ENCODE measurements at places on chromosomes 6 and 20.

- no peak for DNase-seq
These were observed 5.7 kb upstream of the KCNK15 start for GRCh38 chr20:44739942-44740341.

GRCh38 chr6:33199687-33200218 is 712 bp downstream of the RXRB start:
- no peak for DNase-seq

- DNase-seq, result no peak
These were observed 484.3 kb downstream of the DHX35 start for GRCh38 chr20:39446397-39446796.

- no peak for DNase-seq
These were observed 9.8 kb upstream of the ELOVL5 start for GRCh38 chr6:53358440-53359094.

DNA sequence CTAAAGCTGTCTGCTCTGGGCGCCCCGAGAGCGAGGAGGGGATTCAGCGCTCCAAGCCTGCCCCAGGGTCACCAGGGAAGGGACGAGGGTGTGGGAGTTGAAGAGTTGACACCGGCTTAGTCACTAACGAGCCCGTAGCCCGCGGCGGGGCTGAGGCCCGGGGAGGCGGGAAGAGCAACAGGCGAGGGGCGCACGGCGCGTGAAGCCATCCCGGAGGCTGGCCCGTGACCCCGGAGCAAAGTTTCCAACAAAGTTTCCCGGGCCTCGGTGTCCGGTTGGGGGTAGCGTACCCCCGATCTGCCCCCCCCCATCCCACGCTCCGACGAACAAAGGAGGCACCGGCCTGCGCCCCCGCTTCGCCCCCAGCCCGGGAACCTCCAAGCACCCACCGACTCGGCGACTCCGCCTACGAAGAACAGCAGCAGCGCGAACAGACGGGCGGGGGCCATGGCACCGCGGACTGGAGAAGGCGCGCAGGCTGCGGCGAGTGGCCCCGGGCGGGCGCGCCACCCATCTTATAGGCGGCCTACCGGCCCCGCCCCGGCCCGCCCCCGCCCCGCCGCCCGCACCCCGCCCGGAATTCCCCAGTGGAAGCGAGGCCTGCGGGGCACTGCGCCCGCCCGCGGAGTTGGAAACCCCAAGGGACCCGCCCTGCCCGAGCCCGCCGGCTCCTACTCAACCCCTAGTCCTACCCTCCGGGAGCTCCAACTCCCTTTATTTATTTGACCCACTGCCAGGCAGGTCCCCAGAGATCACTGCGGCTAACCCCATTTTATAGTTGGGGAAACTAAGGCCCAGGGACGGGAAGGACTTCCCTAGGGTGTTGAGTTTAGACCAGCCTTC is at the start of gene SDC4:
SDC4 (minus strand) TSS at position 489 of the 843 bp plus-strand sequence; CDS start at position 449, 40 bp downstream.
- DNase-seq, result peak; percentile 95

DNA sequence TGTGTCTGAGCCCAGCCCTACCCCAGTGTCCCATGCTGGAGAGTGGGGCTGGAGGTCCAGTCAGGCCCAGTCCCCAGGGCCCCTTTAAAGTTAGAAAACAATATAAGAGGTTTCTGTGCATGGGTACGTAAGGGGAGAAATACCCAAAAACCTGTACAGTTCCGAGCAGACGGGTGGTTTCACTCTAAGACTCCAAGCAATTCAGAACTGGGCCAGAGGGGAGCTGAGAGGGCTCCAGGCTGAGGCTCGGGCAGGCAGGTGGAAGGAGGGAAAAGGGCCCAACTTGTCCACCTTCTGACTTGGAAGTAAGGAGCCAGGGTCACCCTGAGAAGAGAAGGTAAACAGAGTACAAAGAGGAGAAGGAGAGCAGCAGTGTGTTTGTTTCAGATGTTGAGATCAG is 296.0 kb downstream of the CDH4 start:
- no peak for DNase-seq

DNA sequence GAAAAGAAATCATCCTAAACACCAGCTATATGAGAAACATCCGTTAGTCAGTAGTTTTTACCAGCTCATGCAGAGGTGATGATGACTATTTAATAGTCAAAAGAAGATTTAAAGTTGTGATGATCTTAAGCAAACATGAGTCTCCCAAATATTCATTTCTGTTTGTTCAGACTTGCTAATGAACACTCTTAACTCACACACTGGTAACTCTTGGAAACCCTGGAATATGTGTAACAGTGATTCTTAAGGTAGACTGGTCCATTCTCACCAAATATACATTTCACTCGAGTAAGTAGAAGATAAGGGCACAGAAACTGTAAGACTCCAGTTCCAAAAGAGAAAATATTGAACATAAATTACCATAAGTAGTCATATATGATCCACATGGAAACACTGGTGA is 29.1 kb downstream of the RSPO3 start:
- DNase-seq, result no peak

GRCh38 chr20:44068316-44069201 is 118.4 kb downstream of the JPH2 start:
- peak; percentile 9 for DNase-seq

- no peak for DNase-seq
These were observed 5.6 kb upstream of the BTBD3 start for GRCh38 chr20:11912013-11912658.

DNA sequence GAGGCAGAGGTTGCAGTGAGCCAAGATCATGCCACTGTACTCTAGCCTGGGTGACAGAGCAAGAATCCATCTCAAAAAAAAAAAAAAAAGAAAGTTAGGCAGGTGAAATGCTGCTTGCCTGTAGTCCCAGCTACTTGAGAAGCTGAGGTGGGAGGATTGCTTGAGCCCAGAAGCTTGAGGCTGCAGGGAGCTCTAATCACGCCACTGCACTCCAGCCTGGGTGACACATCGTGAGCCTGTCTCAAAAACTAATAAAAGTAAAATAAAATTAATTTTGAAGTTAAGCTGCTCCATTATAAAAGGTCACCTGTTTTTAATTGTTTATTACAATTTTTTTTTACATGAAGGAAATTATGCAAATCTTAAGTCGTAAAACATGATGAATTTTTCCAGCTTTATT is 23.2 kb upstream of the SAMHD1 start:
- no peak for DNase-seq

GRCh38 chr6:90120327-90120726 is 176.3 kb downstream of the BACH2 start:
- DNase-seq, result no peak

GRCh38 chr6:168999392-168999791 is 254.3 kb downstream of the THBS2 start:
- DNase-seq, result no peak

DNA sequence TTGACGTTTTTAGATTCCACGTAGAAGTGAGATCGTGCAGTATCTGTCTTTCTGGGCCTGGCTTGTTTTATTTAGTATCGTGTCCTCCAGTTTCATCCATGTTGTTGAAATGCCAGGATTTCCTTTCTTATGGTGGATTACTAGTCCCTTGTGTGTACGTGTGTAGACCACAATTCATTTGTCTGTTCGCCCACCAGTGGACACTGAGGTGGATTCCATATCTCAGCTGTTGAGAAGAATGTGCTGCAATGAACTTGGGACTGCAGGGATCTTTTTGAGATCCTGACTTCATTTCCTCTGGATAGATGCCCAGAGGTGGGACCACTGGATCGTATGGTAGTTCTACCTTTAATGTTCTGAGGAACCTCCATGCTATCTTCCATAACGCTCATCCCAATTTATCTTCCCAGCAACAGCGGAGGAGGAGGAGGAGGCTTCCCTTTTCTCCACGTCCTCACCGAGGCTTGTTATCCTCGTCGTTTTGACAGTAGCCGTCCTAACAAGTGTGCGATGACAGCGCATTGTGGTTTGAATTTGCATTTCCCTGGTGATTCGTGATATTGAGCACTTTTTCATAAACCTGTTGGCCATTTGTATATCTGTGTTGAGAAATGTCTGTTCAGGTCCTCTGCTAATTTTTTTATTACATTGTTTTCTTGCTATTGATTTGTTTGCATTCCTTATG is 62.4 kb downstream of the CDH4 start:
- DNase-seq, result no peak

DNA sequence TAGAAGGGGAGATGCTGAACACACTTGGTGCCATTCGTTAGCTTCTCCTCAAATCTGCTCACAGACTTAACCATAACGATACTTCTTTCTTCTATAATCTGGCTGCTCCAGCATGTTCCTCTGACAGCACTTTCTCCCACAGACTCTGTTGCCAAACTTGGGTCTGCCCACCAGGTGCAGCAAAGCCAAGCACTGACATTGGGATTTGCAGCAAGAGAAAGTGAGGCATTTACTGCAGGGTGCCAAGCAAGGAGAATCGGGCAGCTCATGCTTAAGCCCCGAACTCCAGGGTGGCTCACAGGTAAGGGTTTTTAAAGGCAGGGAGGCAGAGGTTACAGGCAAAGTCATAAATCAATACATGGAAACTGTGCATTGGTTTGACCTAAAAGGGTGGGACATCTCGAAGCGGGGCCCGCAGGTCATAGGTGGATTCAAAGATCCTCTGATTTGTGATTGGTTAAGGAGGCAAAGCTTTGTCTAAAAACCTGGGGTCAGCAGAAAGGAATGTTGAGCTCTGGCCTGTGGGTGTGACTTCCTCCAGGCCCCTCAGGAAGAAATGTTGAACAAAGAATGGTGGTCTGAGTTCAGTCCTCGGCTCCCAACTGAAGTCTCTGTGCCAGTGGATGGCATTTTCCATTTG is 25.1 kb upstream of the PNPLA1 start:
- DNase-seq, result no peak

DNA sequence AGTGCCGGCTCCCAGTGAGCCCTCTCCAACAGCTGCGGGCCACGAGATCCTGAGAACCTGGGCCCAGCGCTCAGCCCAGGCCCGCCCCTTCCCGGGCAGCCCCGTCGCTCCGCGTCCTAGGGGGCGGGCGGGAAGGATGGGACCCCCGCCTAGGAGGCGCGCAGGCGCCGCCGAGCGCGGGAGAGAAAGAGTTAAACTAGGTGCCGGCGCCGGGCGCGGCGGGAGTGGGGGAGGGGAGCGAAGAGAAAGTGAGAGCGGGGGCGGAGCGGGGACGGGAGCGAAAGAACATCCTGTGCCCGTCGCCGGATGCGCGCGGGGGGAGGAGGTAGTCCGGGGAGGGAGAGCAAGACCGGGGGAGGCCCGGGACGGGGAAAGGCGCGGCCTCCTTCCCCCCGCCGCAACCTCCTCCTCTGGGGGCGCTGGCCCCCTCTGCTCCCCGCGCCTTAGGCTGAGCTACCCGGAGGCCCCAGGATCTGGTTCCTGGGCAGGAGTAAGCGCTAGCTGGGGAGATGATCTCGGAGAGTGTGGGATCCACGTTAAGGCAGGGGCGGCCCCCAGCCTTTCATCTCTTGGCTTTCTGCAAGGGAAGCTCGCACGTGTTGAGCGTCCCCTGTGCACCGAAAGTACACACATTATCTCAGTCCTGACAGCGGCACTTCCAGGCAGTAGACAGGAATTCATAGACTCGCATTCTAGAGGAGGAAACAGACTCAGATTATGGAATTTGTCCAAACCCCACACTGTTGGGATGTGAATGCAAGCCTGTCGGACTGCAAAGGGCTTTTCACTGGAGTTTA is 4.9 kb upstream of the ARMC12 start:
- peak; percentile 96 for DNase-seq

GRCh38 chr6:68247782-68248181 is 387.3 kb upstream of the ADGRB3 start:
- no peak for DNase-seq

GRCh38 chr6:10740061-10740460 is 7.5 kb upstream of the TMEM14B start:
- DNase-seq, result no peak

GRCh38 chr6:148508401-148509041 is 165.9 kb downstream of the SASH1 start:
- DNase-seq, result no peak

DNA sequence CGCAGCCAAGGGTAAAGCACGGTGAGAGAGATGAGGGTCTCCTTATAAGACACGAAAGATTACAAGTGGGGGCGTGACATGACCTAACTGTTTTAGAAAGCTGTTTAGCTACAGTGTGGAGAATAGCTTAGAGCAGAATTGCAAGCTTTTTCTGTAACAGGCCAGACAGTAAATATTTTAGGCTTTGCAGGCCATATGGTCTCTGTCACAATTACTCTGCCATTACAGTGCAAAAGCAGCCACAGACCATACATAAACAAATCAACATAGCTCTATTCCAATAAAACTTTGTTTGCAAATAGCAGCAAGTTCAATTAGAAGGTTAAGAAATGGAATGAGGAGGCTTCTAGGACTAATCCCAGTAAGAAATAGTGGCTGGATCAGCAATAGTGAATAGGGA is 16.8 kb downstream of the PGM3 start:
- no peak for DNase-seq

DNA sequence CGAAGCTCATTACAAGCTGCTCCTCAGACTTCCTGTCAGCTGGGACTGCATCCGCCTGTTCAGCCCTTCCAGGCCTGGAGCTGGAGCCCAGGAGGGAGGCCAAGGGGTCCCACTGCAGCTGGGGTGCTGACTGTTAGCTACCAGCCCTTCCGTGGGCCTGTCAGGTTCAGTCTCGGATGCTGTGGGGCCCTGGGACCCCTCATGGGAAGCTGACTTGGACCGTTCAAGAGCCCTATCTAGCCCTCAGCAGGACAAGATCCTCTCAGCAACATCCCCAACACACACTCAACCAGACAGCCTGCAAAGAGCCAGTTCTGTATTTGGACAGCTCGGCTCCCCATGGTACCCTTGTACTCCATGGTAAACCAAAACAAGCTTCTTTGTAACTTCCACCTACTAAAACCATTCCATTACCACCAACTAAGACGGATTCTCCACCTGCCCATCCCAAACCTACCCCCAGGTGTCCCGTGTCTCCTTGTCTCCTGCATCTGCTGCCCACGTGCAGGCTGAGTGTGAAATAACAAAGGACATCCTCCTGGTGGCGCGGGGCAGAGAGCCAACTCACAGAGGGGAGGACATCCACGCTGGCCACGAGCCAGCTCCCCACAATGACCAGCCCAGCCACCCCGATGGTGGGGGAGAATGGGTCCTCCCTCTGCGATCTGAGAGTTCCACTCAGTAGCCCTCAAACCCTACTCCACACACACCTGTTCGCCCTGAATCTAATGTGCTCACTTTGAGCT is 111.2 kb downstream of the TAF4 start:
- peak; percentile 64 for DNase-seq

DNA sequence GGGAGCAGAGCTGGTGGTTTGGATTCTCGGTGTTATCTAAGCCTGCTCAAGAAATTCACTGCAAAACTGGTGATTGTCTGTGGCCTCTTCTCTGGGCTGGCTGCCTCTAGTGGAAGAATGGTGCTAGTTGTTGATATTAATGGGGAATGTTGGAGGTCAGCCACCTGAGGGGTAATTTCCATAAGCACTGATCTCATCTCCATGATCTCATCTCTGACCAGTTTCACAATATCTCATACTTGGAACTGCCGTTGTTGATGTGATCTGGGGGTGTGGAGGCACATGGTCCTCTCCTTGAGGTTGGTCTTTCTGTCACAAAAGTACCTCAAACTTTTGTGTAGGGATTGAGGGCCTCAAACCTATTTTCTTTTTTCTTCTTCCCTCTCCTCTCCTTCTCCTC is 102.6 kb downstream of the CD109 start:
- peak; percentile 78 for DNase-seq

GRCh38 chr20:41476446-41476845 is 109.8 kb upstream of the EMILIN3 start:
- no peak for DNase-seq
